ENCODE measurements at places on chromosomes 5 and 9. TPM values are rescaled to one million over a fixed set of nuclear protein-coding genes. Genes with fewer than 3 reads are reported as not detected.

Gene PALM2AKAP2
- polyA plus RNA-seq = 0.18 TPM

Gene FBXO38
- 20.1 TPM for polyA plus RNA-seq

Gene LCN15
- polyA plus RNA-seq = not detected

Gene FRRS1L
- not detected for polyA plus RNA-seq

Gene STPG3
- not detected for polyA plus RNA-seq

Gene SPATA31A1
- polyA plus RNA-seq = not detected

Gene ACTBL2
- polyA plus RNA-seq = not detected

Gene AGXT2
- not detected for polyA plus RNA-seq

Gene CER1
- not detected for polyA plus RNA-seq

Gene FNIP1
- polyA plus RNA-seq = 21.9 TPM

Gene SLC36A2
- not detected for polyA plus RNA-seq

Gene SLCO6A1
- not detected for polyA plus RNA-seq

Gene PAIP2
- 240 TPM for polyA plus RNA-seq

Gene PCDHB7
- polyA plus RNA-seq = not detected

Gene THBS4
- 0.36 TPM for polyA plus RNA-seq

Gene PCDHGB3
- polyA plus RNA-seq = not detected

Gene CDC20B
- polyA plus RNA-seq = not detected

Gene DNAI1
- polyA plus RNA-seq = not detected

Measured in IgD-negative memory B cell (primary cell).